ENCODE measurements at places on chromosomes 1 and 21.

GRCh38 chr1:226126824-226127569 is 59.5 kb downstream of the ACBD3 start:
- DNase-seq: no peak

DNA sequence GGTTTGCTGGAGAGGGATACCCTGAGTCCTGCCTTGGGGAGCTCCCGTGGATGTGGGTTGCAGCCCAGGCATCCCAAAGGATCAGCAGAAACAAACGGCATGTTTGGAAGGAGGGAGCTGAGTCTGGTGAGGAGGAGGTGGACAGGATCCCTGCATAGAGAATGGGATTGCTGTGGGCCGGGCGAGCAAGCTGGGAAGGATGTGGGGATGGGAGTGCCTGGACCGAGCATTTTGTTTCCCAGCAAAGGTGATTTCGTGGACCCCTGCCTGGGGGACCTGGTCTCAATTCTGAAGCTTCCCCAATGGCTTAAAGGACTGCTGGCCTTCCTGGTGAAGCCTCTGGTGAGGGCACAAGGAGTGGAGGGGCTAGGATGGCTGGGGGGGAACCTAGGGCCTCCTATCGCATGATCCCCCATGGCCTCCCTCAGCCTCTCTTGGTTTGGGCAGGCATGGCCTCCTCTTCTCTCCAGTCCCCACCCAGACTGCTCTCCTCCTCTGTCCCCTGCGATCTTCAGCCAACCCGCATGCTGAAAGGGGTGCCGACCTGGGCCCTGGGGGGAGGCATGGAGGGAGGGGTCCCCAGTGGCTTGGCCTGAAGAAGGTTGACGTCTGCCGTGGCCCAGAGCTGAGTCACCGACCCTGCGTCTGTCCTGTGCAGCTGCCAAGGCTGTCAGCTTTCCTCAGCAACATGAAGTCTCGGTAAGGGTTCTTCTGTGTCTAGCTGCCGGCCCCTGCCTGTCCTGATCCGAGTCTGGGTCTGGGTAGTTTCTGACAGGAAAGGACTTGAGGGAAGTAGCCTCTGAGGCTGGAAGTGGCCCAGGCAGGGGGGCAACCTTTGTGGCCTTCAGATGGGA is 16.3 kb downstream of the FAAH start:
- DNase-seq: no peak

DNA sequence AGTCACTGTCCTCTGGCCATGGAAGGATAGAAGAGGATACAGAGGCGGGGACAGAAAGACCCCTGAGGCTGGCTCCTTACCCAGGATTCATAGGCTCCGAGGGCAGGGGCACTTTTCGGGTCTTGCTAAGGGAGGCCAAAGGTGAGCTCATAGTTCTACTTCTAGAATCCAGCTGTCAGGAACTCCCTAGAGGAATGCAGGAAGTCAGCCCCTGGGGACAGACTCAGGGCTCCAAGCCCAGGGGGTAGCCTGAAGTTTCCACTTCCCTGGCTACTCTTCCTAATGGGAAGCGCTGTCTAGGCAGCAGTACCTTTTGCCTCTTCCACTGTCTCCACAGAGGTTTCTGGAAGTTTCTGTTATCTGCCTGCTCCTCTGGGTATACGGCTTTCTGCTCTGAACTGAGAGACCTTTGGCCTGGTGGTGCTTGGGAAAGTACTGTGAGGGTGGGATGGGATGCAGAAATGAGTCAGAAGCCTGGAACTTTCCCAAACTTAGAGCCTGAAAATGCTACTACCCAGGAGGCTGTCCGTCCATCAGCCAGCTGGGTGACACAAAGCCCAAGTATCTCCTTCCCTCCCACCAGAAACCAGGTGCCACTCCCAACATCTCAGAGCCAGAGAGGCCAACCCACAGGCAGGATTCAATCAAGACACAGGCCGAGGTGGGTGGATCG is 3.6 kb downstream of the UBXN11 start:
- DNase-seq: no peak

DNA sequence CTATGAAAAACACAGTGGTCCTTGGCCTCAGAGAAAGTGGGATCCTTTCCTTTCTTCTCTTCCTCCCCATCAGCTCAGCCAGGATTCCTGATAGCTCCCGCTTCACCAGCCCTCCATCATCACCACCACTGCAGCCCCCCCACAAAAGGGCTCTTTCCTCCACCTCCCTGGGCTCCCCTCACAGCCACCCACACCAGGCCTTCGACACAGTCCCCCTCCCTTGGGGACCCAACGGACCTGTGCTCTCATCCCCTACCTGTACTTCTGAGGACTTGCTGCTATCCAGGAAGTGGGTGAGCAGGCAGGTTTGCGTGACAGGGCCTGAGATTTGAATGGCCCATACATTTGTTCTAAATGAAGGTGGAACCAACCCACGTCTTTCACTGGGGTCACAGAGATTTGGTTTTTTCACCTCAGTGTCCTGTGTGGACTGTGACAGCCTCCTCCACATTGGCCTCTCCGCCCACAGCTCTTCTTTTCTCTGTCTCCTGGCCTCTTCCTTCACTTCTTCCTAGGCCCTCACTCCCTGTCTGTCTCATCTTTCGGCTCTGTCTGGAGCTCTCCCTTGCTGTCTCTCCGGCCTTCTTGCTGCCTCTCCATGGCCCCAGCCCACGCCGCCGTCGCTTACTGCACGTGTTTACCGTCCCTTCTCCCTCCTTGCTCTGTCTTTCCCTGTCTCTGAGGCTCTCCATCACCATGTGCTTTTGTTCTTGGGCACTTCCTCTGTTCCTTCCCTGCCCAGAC is 238.6 kb downstream of the FOXD2 start:
- no peak for DNase-seq

- no peak for DNase-seq
Observed at GRCh38 chr1:108096089-108096488, 104.1 kb downstream of the SLC25A24 start.

GRCh38 chr1:201542309-201543035 is 3.5 kb downstream of the NAV1 start:
- DNase-seq: no peak

GRCh38 chr1:164635803-164636731 is 77.1 kb downstream of the PBX1 start:
- no peak for DNase-seq
